Left ventricle myocardium inferior (tissue), 1 donor: ENCODE measurements at places on chromosomes 12 and 14.

DNA sequence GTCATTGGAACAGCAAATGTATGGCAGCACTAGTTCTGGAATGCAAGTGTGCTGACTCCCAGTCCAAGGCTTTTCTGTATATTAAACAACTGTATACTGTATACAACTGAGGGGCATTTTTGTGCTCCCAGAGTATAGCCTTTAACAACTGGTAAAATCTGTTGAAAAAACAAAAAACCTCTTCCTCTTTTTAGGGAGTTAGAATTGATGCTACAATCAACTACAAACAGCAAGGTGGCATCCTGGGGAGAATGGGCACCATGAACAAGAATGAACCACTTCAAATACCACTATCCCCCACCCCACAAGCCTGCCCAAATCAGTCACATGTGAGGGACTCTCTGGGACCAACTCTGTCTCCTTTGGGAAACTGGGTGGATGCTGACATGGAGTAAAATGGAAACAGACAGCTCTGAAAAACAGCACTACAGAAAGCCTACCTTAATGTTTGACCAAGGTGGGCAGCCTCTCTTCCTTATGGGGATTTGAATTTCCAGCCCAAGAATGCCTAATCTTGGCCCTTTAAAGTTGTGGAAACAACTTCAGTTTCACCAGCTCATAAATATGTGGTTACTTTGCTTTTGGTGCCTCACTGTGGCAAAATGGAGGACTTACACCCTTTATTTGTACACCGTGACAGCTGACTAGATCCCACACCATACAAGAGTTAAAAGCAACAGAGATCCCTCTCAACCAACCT is 7.5 kb downstream of the VTI1B start:
- no peak for DNase-seq

DNA sequence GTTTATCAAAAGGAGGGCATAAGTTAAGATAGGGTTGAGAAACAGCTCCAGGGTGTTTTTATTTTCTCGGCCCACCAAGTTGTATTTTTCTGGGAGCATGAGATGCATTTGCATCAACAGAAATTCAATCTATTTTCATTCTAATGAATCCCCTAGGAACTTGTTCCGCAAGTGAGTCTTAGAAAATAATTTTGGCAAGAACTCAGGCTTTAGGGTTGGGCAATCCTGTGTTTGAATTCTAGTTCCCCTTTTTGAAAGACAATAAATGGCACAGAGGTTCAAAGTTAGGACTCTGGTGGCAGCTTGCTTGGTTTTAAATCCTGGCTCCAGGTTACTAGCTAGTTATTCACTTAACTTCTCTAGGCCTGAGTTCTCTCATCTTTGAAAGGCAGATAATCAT is 23.7 kb downstream of the SLC5A8 start:
- DNase-seq = no peak

- no peak for DNase-seq
Observed at GRCh38 chr12:10641735-10642500, 28.5 kb upstream of the MAGOHB start.

DNA sequence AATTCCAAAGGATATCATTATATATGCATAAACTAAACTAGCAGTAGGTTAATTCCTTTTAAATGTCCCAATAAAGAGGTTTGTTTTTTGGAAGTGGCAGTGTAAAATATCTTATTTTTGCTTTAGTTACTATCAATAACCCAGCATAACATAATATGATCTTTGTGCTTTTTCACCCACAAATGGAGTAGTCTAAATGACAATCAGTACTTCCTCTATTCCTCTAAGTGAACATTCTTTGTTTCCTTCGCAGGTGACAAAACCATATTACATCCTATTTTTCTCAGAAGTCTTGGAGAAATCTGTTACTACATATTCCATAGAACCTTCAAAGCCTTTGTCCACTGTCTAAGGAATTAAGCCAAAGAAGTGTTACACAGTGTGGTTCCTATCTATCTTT is 62.5 kb downstream of the MED13L start:
- DNase-seq = no peak

DNA sequence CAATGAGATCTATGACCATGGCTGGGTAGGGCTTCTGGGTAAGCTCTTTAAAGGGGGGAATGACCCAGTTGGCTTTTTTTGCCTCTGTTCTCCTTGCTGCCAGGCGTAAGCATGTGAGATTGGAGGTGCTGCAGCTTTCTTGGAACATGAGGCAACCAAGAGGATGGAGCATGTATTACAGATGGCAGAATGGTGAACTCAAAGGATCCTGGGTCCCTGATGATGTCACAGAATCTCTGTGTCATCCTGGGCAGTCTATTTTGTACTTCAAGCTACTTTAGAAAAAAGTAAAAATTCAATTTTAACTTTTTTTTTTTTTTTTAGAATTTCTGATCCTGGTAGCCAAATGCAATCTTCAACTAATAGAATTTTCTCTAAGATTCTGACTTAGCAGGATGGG is 8.0 kb downstream of the KRT82 start:
- DNase-seq = no peak

- DNase-seq = no peak
Observed at GRCh38 chr14:94879537-94879936, 109.6 kb upstream of the GSC start.

DNA sequence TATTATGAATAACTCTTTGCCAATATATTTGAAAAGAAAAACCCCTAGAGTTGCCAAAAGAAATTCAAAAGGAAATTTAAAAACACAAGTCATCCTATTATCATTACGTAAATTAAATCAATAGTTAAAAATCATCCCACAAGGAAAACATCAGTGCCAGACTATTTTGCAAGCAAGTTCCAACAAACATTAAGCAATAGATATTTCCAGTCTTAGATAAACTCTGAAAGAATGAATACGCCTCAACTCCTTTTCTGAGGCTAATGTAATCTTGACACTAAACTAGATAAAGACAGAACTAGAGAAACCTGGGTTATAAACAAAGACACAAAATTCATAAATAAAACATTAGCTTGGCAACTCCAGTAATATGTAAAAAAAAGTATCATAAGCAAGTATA is 245.9 kb downstream of the FOXN3 start:
- no peak for DNase-seq

GRCh38 chr14:63426838-63427352 is 108.2 kb upstream of the GPHB5 start:
- DNase-seq = no peak

DNA sequence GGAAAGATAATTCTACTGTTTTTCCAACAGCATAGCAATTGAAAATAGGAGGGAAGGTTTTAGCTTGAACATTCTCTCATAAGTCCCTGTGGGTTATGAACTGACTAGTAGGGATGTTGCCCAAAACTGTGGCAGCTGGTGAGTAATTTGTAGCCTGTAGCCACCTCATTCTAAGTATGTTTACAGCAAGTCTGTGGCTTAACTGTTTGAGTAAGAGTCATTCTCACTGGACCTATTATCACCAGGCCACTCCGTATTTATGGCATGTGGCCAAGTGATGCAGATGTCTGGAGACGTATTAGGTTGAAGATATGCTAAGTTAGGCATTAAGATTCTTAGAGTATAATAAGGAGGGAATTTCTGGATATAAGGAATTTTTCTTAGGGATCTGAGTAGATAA is 458.3 kb downstream of the ETNK1 start:
- no peak for DNase-seq

DNA sequence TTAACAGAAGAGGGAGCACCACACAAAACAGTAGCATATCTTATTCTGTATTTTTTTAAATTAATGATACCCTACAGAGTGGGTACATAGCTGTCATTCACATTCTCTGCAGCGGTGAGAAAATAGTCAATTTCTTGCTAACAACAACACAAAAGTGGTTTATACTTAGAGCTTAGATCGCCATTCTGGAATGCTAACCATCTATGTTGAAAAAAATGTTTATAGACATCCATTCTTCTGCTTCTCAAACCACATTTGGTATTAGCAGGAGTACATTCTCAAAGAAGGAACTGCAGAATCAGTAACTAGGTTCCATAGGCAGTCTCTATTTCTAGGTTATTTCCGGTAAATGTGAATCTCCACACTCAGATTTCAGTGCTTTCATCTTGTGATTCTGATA is 185.9 kb downstream of the PPFIA2 start:
- no peak for DNase-seq
